ENCODE measurements at places on chromosomes 7 and 10.

GRCh38 chr10:61901829-61902444, 438 bp downstream of the ARID5B start:
- DNase-seq, result no peak

GRCh38 chr7:157540020-157540419, 203.2 kb downstream of the DNAJB6 start:
- DNase-seq, result no peak

DNA sequence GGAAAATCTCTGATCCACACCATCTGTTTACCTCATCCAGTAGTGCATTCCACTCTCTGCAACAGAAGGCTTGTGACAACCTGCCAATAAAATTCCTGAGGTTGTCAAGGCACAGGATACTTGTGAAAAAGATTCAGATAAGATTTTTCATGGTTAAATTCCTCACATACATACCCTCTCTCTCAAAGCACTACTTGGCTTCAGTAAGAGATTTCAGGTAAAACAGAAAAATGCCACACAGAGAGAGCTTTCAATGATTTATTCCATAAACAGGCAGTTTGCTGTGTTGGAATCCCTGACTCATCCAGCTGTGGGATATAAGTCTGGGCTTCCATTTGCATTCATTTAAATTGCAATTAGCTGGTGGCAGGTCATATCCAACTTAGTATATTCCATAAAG, 99.7 kb upstream of the CAV2 start:
- DNase-seq, result no peak

- peak; percentile 85 for DNase-seq
These were observed 3.1 kb upstream of the HOXA9 start for GRCh38 chr7:27168265-27168947.

DNA sequence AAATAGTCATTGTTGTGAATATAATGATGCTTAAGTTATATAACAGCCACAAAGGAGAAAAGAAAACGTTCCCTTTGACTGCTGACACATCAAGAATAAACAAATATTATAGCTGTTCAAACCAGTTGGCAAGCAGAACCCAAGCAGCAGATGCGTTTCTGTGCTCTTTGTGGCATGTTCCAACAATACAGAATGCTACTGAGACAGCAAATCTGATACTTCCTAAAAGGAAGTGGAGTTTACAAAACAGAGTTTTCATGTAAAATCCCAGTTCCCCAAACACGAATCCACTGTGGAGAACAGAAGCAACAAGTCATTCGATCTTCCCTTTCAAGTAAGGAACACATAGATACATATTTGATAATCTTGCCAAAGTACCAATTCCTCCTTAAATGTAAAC, 170.9 kb upstream of the ASAH2 start:
- DNase-seq, result no peak

- DNase-seq, result no peak
These were observed 34.3 kb downstream of the DIP2C start for GRCh38 chr10:655184-655583.

GRCh38 chr7:71625545-71625944, 493.6 kb downstream of the GALNT17 start:
- DNase-seq, result no peak

- DNase-seq, result no peak
These were observed 944.0 kb upstream of the C7orf33 start for GRCh38 chr7:147646568-147646967.

DNA sequence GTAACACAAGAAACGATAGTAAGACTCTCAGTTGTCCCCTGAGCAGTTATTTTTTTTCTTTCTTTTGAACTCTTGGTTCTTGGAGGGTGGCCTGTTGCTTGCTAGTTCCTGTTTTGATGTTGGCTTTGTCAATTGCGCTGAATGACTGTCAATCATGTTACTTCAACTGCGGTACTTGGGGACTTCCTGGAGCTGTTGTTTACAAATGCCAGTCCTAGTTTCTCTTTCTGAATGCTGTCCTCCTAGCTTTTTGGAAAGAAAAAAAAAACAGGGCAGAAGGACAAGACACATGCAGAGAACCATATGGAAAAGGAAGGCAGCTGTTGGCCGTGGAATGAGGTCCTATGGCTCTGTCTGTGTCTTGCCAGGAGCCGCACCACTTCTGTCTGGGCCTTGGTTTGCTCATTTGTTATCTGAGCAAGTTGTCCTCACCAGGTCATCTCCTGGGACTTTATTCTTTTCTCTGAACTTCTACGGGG, 7.0 kb upstream of the PDCD4 start:
- DNase-seq, result peak; percentile 63

- no peak for DNase-seq
These were observed 46.3 kb downstream of the MYOF start for GRCh38 chr10:93435621-93436397.

DNA sequence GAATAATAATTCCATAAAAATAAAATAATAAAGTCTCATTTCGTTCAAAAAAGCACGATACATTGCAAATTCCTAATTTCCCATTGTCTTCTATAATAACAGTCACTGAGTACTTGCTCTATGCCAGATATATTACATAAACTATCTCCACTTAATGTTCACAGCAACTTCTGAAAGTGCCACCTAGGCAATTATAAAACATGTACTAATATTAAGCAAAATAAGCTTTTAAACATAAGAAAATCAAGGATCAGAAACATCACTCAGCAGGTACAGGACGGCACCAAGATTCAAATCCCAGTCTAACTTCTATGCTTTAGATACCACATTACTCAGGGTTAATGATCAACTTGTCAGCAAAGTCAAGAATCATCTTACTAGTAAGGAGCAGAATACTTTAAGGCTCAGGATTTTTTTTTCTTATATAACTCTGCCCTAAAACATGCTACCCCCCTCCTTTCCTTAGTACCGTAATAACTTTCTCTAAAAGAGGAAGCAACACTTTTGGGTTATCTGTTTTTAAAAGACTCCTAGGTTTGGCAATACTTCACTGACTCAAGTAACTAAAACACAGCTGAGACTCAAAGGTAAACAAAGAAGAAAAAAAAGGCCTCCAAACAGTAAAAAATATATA, 51.3 kb downstream of the USP6NL start:
- peak; percentile 76 for DNase-seq

DNA sequence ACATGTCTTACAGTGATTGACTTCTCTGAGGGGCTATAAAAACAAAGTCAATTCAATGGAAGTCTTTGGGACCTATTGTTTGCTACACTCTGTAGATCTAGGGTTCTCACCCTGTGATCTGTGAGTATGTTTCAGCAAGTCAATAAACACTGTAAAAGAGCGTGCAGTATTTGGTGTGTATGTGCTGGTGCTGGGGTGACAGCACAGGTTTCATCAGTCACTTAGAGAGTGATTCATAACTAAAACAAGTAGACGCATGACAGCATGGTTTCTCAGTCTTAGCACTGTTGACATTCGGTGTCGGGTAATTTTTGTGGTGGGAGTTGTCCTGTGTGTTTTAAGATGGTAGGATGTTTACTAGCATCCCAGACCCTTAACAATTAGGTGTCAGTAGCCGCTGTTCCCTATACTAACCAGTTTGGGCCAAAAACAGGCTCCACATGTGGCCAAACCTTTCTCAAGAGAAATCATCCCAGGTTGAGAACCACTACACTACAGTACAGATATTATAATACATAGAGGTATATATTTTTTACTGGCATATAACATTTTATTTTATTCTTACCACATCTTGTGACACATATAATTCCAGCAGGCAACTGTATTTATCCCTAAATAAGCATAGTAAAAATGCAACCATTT, 411.8 kb downstream of the ARL4A start:
- no peak for DNase-seq

GRCh38 chr7:131642429-131642828, 86.0 kb upstream of the PODXL start:
- no peak for DNase-seq

DNA sequence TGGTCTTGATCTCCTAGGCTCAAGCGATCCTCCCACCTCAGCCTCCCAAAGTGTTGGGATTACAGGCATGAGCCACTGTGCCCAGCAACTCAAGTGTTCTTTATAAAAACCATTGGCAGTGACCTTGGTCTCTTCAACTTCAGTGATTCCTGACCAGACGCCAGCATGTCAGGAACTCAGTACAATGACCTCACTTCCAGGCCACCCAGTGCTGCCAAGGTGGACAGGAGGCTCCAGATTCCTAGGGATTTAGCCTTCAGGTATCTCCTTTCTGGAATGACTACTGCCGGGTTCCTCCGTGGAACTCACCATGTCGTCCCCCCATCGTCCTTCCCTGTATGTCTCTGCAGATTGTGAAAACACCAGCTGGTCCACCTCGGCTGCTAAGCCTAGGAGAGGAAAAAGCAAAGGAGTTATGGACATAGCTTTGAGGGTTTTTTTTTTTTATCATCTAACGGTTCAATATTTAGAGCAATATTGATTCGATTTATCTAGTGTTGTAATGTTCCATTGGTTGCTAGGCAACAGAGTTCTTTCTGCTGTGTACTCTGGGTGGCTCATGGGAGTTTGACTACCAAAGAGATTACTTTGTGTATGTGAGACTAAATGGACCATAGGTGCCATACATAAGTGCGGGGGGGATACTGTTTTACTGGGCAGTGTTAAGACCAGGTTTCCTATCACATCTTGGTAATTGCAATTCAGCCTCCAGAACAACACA, 425.8 kb upstream of the AUTS2 start:
- no peak for DNase-seq

GRCh38 chr7:69515495-69516212, 82.6 kb upstream of the AUTS2 start:
- DNase-seq, result no peak

DNA sequence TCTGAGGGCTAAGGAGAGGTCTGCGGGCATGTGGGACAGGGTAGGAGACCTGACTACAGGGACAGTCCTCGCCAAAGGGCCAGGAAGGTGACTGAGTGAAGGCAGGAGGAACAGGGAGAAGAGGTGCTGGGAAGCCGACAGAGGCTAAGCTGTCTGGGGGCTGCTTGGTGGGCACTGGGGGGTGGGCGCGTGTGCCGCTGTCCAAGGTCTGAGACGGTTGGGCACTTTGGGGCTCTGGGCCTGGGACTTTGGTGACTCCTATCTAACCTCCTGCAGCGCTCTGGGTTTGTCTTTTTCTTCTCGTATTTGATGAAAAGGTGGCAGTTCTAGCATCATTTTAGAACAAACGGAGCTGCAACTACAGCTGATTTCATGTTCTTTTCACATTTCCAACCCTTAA, 141.5 kb downstream of the C10orf105 start:
- DNase-seq, result no peak

DNA sequence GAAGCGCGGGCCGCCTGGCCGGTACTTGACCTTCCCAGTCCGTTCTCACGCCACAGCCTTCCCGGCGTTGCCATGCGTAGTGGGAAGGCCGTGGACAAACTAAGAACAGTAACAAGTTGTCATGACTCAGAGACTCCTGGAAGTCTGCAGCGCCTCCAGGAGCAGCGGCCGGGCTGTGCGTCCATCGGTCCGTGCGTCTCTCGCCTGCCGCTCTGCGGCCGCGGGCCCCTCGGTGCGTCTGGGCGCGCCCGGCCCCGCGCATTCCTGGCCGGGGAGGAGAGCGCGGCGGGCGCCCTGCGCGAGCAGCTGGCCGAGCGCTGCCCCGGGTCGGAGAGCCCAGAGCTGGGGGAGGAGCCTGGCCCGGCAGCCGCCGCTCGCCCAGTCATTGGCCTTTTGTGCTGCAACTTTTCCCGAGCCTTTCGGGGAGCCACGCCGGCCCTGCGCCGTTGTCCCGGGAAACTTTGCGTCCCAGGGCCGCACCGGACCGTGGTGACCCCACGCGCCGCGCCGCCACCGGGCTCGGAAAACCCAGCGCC, 123.7 kb downstream of the TACC2 start:
- peak; percentile 6 for DNase-seq

- DNase-seq, result no peak
These were observed 13.9 kb upstream of the WNT8B start for GRCh38 chr10:100448951-100449350.

- no peak for DNase-seq
These were observed 388.3 kb downstream of the KIF20B start for GRCh38 chr10:90089719-90090118.

- no peak for DNase-seq
These were observed 832 bp downstream of the XRCC2 start for GRCh38 chr7:152674860-152675758.

- no peak for DNase-seq
These were observed 100.9 kb downstream of the SAMD9 start for GRCh38 chr7:93016681-93017381.

DNA sequence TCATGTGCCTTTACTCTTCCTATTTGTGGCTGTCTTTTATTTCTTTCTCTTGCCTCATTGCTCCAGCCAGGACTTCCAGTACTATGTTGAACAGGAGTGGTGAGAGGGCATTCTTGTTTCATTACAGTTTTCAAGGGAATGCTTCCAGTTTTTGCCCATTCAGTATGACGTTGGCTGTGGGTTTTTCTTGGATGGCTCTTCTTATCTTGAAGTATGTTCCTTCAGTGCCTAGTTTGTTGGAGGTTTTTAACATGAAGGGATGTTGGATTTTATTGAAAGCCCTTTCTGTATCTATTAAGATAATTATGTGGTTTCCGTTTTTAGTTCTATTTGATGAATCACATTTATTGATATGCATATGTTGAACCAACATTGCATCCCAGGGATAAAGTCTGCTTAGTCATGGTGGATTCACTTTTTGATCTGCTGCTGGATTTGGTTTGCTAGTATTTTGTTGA, 96.8 kb downstream of the GLCCI1 start:
- DNase-seq, result no peak

DNA sequence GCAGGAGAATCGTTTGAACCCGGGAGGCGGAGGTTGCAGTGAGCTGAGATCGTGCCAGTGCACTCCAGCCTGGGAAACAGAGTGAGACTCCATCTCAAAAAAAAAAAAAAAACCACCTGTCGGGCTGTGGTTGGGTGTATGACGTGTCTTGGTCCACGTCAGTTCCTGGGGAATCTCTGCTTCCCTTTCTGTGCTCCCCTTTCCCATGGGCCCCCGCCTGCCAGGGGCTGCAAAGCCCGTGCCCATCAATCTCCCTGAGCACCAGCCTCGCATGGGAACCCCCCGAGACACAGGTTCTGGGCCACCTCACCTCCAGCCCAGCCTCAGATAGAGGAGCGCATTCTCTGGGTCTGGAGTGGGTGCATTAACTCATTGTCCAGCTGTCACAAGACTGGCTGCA, 2.3 kb upstream of the SH2B2 start:
- no peak for DNase-seq

GRCh38 chr10:49497358-49497757, 41.6 kb downstream of the ERCC6 start:
- no peak for DNase-seq

GRCh38 chr7:38975944-38976392, 1.7 kb upstream of the POU6F2 start:
- DNase-seq, result no peak

DNA sequence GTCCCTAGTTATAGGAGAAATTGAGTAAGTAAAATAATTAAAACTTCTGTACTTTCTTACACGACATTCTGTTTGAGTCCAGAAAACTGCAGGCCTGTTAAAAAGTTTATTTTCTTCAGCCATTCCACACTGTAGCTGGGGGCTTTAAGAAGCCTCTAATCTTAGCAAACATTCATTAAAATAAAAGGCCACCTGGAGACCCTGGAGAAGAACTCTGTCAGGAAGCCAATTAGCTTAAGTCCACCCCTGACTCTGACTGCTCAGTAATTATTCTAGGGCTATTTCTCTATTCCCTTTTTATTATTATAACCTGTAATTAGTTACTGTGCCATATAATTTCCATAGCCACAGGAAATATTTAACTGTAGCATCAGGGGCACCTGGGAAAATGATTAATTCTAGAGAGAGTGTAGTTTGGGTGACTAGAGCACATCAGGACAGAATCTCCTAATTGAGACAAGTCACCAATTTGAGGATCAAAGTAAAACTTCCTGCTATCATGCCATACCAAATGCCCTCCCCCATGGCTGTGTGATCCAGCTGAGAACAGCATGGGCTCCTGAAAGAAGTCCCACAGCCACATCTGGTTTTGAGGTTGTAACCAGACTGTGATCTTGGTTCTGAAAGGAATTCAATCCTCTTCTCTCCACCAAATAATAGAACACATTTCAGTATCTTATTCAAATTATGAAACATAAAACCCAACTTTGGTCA, 1302.3 kb downstream of the XPNPEP1 start:
- no peak for DNase-seq

Data from GF-D8 (cell line).